Activated naive CD8-positive, alpha-beta T cell treated with anti-CD3 and anti-CD28 coated beads, Interleukin-2, amount 50 U/mL, for 16 hours (primary cell): ENCODE measurements at places on chromosomes 7 and 10.

GRCh38 chr7:78642751-78643150, 810.7 kb downstream of the MAGI2 start:
- DNase-seq, result no peak

- no peak for DNase-seq
Observed at GRCh38 chr7:77538281-77539212, 1.5 kb downstream of the PTPN12 start.

- no peak for DNase-seq
Observed at GRCh38 chr10:8254350-8254749, 199.9 kb downstream of the GATA3 start.

GRCh38 chr7:114217026-114217806, 197.4 kb upstream of the FOXP2 start:
- DNase-seq, result no peak

- DNase-seq, result no peak
Observed at GRCh38 chr10:122650331-122650730, 49.3 kb downstream of the C10orf120 start.
